NCI-H748 treated with DMSO at 0.1 percent for 48 hours (cell line): ENCODE measurements at places on chromosomes 6 and 20.

GRCh38 chr20:39289316-39289715 is 327.2 kb downstream of the DHX35 start:
- DNase-seq, result no peak

GRCh38 chr6:51463321-51463720 is 624.1 kb downstream of the PKHD1 start:
- DNase-seq, result peak; percentile 16

GRCh38 chr6:22271081-22271480 is 25.8 kb downstream of the PRL start:
- DNase-seq, result no peak

DNA sequence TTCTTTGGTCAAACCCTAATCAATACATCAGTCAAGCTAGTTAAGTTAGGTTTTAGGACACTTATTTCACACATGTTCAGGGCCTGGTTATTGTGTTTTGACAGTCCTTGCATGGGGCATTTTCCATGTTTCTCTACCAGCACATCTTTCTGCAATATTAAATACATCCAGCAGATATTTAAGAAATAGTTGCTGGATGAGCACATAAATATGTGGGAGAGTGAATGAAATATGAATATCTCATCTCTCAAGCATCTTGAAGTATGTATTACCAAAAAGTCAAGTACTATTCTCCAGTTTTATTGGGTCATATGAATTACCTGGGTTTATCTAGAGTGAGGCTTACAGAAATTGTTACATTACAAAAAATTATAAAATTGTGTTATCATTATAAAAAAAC is 621.9 kb upstream of the GJE1 start:
- DNase-seq, result no peak

GRCh38 chr6:22442826-22443225 is 126.5 kb upstream of the HDGFL1 start:
- DNase-seq, result peak; percentile 49

DNA sequence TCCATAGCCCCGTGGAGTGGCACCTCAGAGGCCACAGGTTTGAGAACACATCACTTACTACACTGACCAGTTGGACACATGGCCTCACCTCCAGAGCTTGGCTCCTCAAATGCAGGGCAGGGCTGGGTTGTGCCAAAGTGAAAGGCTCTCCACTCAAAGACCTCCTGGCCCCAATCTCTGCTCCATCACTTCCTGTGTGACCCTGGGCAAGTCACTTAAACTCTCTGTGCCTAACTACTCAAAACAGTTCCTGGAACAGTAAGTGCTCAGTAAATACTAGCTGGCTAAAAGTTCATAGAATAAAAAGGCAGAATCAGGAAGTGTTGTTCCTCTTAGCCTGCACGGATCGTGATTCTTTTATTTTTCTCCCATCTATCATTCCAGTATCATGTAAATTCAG is 50.2 kb downstream of the AGPAT4 start:
- no peak for DNase-seq

- DNase-seq, result no peak
Measured at GRCh38 chr6:128504003-128504654, 16.3 kb downstream of the PTPRK start.

DNA sequence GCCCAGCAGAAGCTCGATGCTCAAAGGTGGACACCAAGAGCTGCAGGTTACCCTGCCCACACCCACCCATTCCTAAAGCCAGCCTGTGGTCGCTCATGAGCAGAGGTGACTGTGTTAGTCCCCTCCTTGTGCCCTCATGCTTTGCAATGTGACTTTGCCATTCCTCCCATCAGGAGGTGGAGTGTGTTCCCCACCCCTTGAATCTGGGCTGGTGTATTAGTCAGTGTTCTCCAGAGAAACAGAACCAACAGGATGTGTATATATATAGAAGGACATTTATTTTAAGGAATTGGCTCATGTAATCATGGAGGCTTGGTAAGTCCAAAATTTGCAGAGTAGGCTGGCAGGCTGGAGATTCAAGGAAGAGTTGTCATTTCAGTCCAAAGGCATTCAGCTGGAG is 54.4 kb upstream of the RNF24 start:
- DNase-seq, result no peak

DNA sequence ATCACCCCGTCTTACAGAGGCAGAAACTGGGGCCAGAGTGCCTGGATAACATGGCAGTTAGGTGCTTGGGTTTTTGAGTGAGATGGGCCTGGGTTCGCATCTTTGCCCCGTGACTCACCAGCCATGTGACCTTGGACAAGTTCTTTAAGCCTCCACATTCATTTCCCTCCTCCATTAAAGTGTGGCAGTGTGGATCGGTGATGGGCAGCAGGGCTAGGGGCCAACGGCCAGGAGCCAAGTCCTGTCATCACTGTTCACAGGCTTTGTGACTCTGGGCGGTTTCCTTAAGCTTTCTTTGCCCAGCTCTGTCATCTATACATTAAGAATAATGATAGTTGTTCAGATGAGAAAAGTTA is 85.5 kb upstream of the PMEPA1 start:
- DNase-seq, result no peak

- no peak for DNase-seq
Measured at GRCh38 chr6:155454008-155454407, 1.6 kb downstream of the NOX3 start.

GRCh38 chr6:169792306-169793015 is 41.0 kb downstream of the ERMARD start:
- no peak for DNase-seq

DNA sequence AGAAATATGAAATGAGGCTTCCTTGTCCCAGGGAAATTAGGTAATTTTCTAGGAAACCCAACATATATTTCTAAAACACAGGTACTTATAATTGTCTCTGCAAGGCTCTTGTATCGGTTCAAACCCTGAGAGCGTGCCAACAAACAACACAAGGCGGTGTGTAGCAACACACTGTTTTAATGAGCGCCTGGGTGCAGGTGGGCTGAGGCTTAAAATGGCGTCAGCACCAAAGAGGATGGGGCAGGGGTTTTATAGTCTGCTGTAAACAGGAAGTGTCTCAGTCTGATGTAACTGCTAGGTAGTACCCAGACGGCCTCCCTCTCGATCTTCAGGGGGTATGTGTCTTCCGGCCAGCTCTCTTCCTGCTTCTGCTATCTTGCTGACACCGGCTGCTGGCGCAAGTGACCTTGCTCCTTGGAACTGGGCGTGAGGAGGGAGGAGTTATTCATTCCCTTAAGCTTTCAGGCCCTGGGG is 69.7 kb downstream of the EPB41L2 start:
- DNase-seq, result no peak

DNA sequence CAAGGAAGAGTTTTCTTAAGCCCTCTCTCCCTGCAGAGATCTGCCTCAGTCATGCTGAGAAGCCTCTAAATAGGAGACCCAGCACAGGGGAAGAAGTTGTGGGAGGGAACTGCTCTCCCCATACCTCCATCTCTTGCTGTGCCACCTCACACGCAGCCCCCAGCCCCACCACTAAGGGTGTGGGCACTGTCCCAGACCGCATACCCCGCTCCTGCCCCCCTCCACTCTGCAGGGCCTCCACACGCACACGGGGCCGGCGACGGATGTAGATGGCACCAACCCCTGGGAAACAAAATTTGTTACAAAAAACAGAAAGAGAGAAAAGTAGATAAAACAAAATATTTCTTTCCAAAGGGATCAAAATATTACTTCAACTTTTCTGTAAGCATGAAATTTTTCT is 10.2 kb upstream of the CPNE1 start:
- DNase-seq, result no peak

GRCh38 chr6:36930483-36930882 is 24.1 kb upstream of the PI16 start:
- DNase-seq, result no peak

DNA sequence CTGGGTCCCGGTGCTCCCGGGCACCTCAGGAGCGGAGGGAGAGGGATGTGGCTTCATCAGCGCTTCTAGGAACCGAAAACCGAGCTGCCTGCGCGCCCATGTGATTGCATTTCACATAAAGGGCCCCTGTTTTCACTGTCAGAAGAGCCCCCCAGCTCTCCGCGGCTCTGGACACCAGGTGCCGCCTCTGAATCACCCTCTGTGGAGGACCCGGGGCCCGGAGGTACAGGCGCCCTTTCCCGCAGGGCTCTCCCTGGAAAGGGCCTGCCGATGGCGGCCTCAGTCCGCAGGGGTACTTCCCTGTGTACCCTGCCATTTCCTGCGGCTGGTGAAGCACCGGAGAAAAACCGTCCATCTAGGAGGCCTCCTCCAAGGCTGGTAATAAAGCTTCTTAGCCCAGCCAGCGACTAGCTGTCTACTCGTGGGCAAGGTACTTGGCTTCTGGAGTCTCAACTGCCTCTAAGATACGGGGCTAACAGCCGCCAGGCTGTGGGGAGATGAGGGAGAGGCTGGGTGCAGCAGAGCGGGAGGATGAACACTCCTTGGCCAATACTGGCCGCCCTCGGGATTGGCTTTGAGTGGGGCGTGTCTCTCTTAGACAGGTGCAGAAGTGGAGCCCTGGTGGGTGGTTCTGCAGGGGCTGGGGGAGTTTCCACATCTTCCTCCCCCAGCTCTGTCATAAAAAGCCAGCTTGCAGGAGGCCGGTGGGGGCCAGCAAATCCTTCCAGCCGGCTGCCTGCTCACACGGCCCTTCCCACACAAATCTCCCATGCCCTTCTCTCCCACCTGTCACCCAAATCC is 1.6 kb downstream of the PPP1R16B start:
- peak; percentile 35 for DNase-seq

GRCh38 chr6:44390158-44390683 is 2.7 kb downstream of the CDC5L start:
- no peak for DNase-seq

- no peak for DNase-seq
Measured at GRCh38 chr6:168535711-168536110, 94.7 kb downstream of the SMOC2 start.

DNA sequence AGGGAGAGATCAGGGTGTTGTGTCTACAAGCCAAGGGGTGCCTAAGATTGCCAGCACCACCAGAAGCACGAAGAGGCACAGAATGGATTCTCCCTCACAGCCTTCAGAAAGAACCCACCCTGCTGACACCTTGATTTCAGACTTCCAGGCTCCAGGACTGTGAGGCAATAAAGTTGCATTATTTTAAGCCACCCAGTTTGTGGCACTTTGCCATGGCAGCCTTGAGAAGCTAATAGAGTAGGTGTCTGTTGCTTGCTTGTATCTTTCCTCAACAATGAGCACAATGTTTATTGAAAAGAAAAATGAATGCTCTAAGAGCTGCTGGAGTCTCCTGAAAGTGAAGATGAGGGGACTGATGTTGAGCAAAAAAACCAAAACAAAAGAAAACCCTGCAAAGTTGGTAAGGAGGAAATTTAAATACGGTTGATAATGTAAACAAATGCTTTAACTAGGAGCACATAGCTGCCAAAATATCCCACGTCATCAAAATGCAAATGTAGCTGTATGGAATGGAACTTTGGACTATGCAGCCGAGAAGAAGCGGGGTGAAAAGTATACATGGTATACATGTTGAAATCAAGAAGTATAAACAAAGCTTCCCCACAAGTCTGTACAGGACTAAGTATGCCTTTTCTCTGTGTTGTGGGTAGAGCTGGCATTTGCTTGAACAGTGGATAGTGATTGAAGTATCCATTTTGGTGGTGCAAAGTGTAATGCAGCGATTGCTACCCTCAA is 8.0 kb downstream of the IL20RA start:
- no peak for DNase-seq

- peak; percentile 11 for DNase-seq
Measured at GRCh38 chr6:46983007-46983411, 59.1 kb downstream of the ADGRF1 start.

GRCh38 chr6:150273457-150274309 is 95.1 kb upstream of the IYD start:
- no peak for DNase-seq

DNA sequence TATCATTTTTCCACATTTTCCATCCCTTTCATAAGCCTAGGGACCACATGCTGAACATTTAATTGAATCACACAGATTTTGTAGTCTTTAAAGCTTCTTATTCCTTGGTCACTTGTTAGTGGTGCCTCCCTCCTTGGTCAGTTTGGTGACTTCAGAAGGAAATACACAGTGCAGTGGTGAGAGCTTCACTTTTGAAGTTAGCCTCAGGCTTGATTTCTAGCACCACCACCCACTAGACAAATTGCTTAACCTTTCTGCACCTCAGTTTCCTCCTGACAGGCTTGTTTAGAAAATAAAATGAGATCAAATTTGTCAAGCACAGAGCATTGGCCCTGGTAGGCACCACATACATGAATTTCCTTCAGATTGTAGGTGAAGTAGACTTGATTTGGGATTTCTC is 91.7 kb downstream of the FOXO3 start:
- DNase-seq, result no peak

DNA sequence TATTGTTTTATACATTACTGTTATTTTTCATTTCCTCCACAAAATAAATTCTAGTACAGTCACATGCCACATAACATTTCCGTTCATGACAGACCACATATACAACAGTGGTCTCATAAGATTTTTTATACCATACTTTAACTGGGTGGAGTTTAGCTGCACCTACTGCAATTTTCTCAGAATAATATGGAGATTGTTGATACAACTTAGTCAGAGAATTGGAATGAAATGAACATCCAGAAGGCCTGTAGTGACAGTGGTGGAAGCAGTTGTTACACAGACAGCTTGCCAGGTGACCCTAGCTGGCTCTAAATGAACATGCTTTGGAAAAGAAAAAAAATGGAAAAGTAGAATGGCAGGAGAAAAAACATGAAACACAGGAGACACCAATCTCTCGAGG is 183.2 kb upstream of the TCF21 start:
- no peak for DNase-seq

DNA sequence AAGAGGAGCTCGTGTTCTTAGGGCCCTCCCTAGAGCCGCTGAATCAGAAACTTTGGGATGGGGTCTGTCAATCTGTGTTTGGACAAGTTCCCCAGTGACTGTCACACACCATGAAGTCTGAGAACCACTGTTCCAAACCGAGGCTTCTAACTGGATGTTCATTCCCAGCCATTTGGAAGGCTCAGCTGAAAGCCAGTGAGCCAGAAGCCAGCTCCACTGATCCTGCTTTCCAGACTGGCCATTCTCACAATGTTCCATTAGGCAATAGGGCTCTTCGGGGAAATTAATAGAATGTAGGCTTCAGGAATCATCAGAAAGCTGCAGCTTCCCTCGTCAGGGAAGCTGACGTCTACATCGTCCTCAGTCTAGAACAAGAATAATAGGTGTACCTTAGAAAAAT is 90.8 kb upstream of the QKI start:
- DNase-seq, result no peak

GRCh38 chr20:58135441-58136148 is 92.9 kb downstream of the ANKRD60 start:
- no peak for DNase-seq

DNA sequence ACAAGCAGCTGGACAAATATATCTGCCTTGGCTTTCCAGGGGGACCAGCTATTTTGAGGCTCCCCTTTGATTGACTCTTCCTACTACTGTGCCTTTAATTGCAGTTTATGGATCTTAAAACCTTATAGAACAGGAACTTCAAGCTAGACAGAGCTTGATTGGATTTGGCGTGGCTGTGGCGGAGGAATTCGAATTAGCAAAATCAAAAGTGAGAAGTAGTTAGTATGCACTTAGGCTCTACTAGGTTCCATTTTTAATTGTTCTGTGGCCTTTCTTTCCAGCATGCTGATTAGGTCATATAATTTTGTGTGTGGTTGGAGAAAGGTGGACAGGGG is 248.0 kb downstream of the HIVEP2 start:
- DNase-seq, result no peak

GRCh38 chr6:158165919-158166416 is 2.1 kb downstream of the SERAC1 start:
- no peak for DNase-seq

- DNase-seq, result no peak
Measured at GRCh38 chr6:118895859-118896258, 1.9 kb downstream of the ASF1A start.
